CMK (cell line): ENCODE measurements at places on chromosomes 5 and 9.

GRCh38 chr9:84045481-84046097 lies 65.0 kb downstream of the RMI1 start:
- no peak for DNase-seq

DNA sequence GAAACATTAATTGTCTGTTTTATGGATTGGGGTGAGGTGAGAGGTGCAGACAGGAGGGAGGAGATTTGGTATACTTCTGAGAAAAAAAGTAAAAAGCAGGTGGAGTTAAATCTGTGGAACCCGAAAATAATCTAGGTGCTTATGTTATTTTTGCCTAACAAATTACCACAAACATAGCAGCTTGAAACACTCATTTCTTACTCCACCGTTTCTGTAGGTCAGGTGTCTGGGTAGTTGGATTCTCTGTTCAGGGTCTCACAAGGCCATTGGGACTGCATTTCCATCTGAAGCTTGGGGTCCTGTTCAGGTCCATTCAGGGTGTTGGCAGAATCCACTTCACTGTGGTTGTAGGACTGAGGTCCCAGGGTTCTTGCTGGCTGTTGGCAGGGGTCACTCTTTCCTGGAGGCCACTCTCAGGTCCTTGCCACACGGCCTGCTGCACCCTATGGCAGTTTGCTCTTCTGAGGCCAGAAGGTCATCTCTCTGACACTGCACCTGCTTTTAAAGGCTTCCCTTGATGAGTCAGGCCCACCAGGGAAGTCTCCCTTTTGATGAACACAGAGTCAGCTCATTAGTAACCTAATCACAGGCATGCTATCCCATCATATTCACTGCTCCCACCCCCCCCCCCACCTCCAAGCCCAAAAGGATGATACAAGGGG lies 82.2 kb downstream of the TRIO start:
- no peak for DNase-seq

DNA sequence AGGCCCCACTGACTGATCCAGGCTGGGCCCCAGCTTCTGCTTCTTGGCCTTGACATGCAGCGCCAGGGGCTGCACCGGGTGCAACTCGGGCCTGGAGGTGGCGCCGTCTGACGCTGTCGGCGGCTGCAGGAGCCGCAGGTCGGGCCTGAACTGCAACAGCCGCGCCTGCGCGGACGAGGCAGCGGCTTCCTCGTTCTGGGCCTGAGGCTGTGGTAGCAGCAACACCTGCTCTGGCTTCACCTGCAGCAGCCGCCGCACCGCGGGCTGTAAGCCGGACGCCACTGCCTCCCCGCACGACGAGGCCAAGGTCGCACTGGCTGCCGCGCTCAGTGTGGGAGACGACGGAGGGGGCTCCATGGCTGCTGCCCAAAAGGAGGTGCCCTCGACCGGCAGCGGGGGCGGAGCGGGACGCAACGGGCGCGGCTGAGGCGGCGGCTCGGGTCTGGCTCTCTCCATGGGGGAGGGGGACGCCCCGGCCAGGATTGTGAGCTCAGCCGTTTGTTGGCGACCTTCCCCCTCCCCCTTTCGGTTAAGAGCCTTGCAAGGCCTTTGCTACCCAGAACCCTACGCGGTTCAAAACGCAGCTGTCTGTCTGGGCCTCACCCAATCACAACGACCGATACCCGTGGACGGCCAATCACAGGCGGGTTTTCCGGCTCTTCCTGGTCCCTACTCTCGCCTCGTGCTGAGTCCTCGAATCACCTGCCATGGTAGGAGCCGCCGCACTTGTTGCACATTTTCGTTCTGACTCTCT lies 438 bp downstream of the SOX30 start:
- DNase-seq: no peak

DNA sequence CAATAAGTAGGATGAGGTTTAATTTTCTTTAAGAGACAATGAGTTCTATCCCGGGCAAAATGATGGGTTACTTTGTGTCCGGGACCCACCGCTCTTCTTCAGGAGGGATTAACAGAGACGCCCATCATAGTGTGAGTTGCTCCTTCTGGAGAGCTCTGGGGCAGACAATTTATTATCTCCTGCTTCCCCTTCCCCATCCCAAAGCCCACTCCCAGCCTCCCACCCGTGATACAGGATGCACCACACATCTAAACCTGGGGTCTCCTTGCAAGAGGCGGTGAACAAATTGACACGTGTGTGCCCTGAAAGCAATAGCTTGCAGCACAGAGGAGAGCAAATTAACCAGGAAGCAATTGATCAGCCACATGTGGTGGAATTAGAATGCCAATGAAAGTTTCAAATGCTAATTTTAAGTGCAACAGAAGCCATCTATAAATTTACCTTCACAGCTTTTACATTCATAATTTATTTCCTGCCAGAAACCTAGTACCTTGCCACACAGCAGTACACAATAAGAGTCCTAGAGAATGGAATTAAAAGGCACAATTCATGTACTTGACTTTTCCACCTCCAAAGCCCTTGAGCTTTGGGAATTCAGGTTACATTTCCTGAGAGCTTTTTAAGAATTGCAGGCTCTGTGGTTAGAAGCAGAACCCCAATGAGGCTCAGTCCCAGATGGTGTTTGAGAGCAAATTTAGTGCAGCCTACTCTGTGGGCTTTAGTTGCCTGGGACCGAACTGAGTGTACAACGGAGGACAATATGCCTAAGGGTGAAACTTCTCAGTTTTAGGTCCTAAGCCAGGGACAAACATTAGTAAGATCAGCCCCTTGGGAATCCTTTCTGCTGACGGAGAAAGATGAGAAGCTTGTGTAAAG lies 399.6 kb downstream of the MED10 start:
- DNase-seq: no peak

DNA sequence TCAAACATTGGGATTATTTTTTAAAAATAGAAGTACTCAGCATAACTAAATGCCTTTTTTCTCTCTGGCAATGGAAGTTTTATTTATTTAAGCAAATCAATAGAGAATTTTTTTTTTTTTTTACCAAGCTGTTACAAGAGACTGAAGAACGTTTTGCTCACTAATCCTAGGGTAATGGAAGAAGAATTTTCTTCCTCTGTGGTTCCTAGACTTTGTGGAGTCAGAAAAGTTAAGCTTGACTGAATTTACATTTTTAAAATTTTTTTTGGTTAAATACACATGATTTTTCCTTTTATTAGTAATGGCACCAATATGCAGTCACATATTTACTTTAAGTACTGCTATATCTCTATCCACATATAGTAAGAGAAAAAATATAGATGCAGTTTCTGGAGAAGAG lies 189.8 kb downstream of the PCSK1 start:
- no peak for DNase-seq

DNA sequence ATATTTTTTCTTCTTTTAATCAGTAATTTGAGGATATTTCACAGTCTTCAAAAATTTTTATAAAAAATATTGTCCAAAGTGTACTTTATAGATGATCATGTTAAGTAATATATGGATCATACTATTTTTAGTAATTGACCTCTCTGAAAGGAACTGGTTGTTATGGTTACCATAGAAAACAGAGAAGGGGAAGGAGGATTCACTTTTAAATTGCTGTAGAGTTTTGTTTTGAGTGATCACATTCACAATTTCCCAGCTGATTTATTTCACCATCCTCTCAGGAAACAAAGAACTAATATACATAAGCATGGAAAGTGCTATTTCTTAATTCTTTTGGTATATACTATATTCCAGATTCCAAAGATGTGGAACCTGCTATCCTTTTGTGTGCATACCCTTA lies 56.5 kb upstream of the NREP start:
- DNase-seq: no peak

- no peak for DNase-seq
These were observed 285.2 kb downstream of the EBF1 start for GRCh38 chr5:158814521-158814920.

DNA sequence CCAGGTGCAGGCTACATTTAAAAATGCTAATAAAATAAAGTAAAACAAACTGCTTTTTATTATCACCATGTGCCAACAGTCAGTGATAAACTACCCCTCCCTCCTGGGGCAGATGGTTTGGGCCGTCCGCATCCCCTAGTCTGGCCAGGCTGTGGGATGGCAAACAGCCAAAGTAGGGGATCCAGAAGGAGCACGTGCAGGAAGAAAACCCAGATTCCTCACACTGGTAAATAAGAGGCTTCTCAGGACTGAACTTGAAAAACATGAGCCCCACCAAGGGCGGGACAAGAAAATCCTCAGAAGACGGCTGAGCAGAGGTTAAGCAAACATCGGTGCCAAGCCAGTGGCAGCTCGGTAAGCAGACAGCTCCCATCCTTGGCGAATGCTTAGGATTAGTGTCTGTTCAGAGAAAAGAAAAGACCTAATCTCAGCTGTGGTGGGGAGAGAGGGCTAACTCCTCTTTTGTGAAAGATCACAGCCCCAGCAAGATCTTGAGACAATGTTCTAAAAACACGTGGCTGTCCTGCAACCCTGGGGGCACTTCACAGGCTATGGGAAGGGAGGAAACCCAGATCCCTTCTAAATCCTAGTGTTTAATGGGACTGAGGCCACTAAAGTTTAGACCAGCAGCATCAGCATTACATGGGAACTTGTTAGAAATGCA lies 46.5 kb upstream of the GDNF start:
- DNase-seq: no peak

DNA sequence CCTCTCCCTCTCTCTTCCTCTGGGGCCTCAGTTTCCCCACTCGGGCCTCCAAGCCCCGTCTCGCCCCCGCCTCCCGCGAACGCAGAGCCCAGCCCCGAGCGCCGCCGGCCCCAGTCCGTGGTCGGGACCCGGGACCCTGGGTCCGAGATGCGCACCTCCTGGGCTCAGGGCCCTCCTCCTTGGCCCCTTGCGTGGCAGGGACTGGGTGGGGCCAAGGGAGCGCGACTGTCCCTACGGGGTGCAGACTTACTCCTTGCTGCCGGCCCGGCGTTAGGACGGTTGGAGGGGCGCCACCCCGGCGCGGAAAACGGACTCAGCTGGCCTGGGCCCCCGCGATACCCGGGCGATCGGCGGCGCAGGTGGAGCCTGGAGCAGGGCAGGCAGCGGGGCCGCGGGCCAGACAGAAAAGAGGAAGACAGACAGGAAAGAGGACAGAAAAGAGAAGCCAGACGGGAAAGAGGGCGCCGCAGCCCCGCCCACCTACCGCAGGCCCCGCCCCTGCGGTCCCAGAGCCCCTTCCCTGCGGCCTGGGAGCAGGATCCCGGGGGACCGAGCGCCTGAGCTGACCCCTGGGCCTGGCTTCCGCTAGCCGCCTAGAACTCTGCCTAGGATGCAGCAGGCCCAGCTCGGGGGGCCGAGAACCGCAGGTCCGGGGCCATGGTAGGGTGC lies at the start of gene GBGT1:
Gene GBGT1 (minus strand): TSS at position 411 of the 669 bp plus-strand sequence. CDS start 1,502 bp downstream, outside the sequence.
- DNase-seq: no peak

DNA sequence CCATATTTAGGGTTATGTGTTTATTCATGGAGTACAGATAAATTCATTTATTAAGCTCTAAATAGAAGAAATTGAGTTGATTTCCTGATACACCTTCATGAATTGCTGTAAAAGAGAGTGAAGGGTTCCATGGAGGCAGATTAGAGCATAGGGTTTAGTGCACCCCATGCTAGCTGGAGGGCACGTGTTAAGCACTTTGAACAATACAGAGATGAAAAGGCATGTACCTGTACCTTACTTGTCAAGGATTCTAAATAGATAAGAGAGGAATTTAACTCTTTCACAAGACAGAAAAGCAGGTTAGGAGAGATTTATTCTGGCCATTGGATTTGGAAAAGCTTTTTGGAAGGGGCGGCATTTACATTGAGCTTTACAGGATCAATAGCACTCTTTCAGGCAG lies 23.3 kb downstream of the TNFAIP8 start:
- DNase-seq: no peak

DNA sequence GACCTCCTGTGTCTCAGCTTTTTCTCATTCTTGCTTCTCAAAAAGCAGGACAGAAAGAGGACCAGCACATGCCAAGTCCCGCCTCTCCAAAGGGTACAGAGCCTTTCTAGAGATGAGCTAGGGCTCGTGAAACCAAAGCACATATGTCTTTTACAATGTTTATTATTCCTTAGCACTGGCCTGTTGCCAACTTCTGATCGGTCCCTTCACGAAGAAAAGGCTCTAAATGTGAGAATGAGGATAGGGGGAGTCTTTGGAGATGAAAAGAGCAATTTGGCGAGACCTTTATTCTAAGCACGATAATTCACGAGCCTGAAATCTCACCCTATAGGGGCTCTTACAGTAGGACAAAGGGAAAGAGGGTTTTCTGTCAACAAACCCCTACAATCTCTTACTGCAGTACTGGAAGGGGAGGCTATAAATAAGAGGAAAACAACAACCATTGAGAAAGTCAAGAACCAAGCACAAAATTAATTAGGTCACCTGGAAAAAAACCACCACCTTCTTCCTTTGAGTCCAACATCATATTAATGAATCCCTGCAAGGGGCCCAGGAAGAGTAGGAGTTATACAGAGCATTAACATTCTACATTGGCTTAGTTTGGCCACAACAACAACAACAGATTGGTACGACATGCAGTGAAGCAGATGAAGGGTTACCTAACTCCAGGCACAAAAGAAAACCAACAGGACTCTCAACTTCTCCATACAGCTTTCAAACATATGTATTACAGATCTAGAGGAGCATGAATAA lies 309.5 kb downstream of the PDE4D start:
- DNase-seq: no peak

GRCh38 chr5:14208071-14209021 lies 65.2 kb downstream of the TRIO start:
- DNase-seq: no peak

- DNase-seq: no peak
These were observed 26.3 kb downstream of the SREK1 start for GRCh38 chr5:66170195-66170919.

DNA sequence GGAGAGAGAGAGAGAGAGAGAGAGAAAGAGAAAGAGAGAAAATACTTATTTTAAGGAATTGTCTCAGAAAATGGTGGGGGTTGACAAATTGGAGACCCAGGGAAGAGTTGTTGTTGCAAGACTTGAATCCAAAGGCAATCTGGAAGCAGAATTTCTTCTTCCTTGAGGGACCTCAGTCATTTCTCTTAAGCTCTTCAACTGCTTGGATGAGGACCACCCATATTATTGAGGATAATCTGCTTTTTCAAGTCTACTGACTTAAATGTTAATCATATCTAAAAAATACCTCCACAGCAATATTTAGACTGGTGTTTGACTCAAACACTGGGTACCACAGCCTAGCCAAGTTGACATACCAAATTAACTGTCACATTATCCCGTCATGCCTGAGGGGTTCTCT lies 2.9 kb downstream of the CDKN2B-AS1 start:
- DNase-seq: no peak
